ENCODE measurements at places on chromosomes 6 and 20. TPM values are rescaled to one million over a fixed set of nuclear protein-coding genes. Genes with fewer than 3 reads are reported as not detected.

Gene DEFB121
- not detected for total RNA-seq

DNA sequence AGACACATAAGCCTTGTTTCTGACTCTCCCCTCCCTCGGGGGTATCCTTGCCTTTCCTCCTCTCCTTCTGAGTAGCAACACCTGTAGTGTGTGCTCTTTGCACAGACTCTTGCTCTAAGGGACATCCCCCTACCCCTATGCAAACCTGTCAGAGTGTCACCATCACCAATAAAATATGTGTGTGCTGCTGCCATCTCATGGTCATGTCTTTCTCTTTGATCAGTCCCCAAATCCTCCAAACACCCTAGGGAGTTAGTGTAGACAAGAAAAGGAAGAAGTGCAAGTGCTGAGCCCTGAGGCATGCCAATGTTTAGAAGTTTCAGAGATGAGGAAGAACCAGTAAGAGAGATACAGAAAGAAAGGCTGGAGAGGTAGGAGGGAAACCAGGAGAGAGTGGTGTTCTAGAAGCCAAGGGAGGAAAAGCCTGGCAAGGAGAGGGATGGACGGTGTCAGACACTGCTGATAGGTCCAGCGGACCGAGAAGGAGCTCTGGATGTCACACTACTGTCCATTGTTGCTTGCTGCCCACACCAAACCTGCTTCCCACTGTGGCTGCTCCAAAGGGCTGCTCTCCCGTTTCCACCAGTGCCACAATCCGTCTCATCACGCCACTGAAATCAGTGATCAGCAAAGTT lies 16.4 kb downstream of the TRMT6 start:
- no peak for DNase-seq

- DNase-seq, result no peak
Observed at GRCh38 chr6:161393292-161393691, 119.4 kb upstream of the AGPAT4 start.

DNA sequence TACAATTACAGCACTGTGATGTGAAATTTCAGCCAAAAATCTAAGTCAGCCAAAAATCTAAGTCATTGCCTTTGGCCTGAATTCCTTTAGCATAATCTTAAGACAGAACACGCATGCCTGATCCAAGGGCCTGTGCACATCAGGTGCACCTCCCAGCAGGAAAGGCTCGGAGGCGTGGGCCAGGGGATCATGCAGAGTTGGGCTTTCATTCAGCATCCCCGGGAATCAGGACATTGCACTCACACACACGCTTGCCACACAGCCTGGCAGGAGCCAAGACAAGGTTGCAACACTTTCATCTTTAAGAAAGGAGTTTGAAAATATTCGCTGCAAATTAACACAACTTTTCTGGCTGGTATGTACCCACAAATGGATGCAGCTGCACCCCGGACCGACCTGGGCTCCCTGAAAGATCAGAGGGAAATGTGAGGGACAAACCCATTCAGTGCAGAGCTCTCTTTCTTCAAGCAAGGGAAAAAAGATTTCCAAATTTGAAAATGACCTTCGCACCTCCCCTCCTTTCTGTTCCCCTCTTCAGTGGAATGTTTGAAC lies 48.8 kb downstream of the ERMARD start:
- DNase-seq, result no peak

DNA sequence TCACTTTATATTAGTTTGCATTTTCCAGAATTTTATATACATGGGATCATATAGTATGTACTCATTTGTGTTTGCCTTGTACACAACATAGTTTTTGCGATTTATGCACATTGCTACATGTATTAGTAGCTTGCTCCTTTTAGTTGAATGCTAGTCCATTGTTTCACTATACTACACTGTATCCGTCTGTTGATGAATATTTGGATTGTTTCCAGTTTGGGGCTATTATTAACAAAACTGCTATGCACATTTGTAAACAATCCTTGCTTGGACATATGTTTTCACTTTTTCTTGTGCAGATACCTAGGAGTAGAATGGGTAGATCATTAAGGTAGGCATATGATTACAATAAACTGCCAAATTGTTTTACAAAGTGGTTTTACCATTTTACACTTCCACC lies 3.9 kb upstream of the LRRC1 start:
- no peak for DNase-seq

GRCh38 chr20:63328718-63329275 lies 32.4 kb downstream of the CHRNA4 start:
- DNase-seq, result no peak

- no peak for DNase-seq
Observed at GRCh38 chr6:90978046-90978445, 391.2 kb upstream of the MAP3K7 start.
